ENCODE measurements at places on chromosomes 13 and 19.

- DNase-seq: no peak
Observed at GRCh38 chr13:51764184-51765141, 39.5 kb downstream of the DHRS12 start.

GRCh38 chr13:28819046-28819730 lies 951 bp upstream of the MTUS2 start:
- no peak for DNase-seq

DNA sequence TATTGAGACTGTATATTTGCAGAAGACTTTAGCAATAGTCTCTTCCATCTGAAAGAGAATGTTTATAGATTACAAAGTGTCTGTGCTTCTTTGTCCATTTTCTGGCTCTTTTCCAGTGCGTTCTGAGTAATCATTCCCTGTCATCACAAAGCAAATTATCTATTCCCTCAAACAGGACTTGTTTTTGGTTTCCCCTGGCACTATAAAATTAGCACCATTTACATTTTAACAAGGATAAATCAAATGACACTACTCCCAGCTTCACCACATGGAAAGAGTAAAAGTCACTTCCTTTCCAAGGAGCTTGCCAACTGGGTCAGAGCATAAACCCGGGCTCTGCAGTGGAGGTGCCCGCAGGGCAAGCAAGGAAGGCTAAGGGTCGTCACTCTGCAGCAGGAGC lies 88.1 kb downstream of the SHISA2 start:
- no peak for DNase-seq

- no peak for DNase-seq
Observed at GRCh38 chr19:7841751-7842660, 12.0 kb downstream of the EVI5L start.

- no peak for DNase-seq
Observed at GRCh38 chr13:48728226-48728625, 74.5 kb downstream of the CYSLTR2 start.

DNA sequence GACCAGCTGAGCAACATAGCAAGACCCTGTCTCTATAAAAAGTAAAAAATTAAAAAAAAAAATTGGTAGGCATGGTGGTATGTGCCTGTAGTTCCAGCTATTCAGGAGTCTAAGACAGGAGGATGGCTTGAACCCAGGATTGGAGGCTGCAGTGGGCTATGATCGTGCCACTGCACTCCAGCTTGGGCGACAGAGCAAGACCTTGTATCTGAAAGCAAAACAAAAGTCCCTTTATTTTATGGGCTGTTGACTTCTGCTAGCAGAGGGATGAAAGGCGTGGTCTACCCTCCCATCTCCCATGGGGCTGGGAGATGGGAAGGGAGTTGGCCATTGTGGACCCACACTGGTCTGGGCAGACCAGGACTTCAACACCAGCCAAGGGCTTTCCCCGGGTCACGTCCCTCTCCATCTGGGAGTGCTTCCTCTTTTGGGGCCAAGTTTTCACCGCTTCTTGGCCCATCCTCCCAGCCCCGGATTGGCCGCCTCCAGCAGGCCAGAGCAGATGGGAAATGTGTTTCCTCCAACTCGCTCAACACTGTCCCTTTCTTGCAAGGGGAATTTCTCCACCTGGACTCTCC lies 2.2 kb upstream of the TNFSF9 start:
- no peak for DNase-seq

DNA sequence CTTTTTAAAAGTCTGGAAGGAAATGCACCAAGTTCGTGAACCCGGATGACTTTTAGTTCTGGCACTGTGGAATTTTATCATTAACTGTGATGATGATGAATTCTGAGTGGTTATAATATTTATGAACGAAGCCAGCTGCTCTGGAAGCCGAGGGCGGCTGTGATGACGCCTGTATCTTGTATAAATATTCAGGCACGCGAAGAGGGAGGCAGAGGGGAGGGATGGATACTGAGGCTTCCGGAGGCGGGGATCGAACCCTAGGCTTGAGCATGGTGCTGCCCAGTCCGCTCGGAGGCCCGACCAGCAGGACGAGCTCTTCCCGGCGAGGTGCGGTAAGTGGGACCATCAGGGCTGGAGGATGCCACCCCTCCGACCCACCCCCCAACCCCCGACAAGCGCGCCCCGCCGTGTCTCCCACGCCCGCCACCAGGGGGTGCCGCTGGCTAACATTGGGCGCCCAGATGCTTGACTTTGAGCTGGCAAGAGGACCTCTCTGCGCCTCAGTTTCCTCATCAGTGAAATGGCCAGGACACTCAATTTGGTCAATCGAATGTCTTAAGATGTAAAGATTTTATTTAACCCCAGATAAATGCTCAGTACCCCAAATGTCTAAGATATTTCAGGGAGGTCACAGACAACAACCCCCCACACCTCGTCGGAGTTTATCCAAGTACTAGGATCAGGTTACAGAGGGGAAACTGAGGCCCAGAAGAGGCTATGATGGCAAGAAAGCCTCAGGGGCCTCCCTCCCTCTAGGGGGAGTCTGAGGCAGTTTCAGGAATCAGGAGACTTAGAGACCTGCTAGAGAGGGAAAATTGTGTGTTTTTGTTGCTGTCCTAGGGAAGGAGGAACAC lies 4.5 kb upstream of the RAB3A start:
- no peak for DNase-seq

- no peak for DNase-seq
Observed at GRCh38 chr13:35557475-35557874, 81.0 kb upstream of the MAB21L1 start.

DNA sequence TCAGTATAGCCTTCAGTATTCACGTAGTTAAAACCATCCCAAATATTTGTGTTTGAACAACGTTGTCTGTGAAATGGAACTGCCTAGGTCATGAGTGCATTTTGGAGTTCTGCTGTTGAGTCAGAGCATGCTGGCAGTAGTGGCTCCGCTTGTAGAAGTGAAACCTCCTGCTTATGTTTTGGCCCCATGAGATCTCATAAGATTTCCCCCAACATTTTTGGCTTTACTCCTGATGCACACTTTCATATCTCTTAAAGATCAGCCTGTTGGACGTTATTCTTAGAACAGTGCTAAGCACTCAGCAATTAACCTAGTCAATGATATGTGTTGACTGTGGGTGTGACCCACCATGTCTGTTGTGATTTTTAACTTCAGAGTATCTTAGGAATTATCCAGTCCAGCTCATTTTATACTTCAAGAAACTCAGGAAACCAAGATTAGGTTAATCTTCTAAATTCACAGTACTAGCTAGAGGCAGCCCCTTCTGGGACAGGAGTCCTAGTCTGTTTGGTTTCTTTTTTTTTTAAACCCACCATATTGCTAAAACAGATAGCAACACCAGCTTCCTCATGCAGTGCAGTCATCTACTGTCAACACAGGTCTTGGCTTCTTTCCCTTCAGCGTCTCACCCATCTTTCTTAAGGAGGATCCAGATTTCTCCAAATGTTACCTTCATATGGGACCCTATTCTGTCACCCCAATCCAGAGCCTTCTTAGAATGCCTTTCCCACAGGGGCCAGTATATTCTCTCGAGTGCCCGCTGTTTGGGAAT lies 26.2 kb downstream of the RAP2A start:
- DNase-seq: no peak

DNA sequence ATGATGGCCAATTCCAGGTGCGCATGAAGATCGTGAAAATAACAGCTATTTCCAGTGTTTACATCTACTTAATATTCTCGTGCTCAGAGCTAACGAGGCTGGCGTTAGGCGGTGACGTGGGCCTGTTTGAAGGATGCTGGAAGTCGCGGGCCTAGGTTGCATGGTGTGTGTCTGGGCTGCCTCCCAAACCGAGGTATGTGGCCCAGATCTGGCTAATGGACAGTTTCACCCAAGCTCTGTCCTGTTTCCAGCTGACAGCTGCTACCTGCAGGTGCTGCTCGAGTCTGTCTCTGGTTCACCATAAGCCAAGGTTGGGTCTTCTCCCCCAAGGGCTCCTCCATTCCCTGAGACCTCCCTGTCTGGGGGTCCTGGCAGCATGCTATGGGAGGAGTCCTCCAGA lies 40.5 kb upstream of the KCTD15 start:
- no peak for DNase-seq

- no peak for DNase-seq
Observed at GRCh38 chr19:16048583-16048982, 27.7 kb upstream of the TPM4 start.

DNA sequence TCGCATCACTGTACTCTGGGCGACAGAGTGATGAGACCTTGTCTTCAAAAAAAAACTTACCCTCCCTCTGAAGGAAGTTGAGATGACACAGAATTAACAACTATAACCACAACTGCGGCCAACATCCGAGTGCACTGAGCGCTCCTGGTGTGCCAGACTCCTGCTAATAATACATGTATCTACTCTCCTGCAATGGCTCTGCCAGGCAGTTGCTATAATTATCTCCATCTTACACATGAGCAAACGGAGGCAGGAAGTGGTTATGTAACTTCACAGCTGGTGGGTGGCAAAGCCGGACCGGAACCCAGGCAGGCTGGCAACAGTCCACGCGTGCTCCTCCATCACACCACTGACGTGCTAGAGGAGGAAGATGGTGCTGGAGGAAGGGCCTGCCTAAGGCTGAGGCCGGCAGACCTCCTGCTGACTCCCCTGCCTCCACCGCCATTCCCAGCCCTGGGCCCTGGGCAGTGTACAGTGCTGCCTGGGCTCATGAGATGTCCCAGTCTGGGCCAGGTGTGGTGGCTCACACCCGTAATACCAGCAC lies 12.6 kb downstream of the XRCC1 start:
- peak; percentile 23 for DNase-seq

GRCh38 chr19:48501494-48502349 lies 9.9 kb downstream of the LMTK3 start:
- DNase-seq: peak; percentile 47

DNA sequence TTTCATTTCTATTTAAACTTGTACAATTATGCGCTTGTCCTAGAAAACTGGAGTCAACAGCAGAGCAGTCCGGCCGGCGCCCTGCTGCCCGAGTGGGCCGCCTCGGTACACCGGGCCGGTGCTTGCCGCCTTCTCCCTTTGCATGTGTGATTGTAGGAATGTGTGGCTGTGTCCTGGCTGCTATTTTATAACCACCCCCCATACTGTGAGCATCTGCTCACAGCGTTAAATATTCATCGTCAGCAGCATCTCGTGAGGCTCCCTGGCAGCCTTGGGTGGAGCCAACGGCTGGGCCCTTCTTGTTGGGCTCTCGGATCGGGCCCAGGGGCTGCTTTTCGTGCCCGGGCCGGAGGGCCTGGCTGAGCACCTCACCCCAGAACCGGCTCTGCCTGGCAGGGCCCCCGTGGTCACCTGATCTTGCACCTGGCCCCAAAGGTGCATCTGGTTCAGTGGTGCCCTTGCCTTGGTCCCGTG lies 10.6 kb downstream of the PIAS4 start:
- no peak for DNase-seq

DNA sequence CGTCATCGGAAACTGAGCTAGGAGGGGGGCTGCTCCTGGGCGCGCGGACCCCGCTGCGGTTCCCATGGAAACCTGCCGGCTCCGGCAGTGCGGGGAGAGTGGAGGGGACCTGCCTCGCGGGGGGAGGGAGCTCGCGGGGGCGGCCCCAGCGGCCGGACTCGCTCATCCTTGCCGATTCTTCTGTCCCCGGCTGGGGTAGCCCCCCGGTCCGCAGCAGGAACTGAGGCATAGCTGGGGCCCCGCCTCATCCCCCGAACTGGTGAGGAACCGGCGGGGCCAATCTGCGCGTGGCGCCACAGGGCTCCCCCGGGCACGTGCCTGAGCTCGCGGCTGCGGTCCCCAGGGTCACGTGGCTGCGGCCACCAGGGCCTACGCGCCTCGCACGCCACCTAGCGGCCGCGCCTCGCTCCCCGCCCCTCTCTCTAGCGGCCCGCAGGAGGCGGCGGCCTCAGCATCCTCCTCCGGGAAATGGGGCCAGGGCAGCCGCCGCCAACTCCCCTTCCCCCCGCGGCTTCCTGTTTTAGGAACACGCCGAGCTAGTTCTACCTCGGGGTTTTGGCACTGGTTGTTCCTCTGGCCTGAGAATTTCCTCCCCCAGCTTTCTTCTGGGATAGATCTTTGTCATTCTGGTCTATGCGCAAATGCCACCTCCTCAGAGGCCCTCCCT lies 1.7 kb upstream of the ELAVL3 start:
- DNase-seq: peak; percentile 57

DNA sequence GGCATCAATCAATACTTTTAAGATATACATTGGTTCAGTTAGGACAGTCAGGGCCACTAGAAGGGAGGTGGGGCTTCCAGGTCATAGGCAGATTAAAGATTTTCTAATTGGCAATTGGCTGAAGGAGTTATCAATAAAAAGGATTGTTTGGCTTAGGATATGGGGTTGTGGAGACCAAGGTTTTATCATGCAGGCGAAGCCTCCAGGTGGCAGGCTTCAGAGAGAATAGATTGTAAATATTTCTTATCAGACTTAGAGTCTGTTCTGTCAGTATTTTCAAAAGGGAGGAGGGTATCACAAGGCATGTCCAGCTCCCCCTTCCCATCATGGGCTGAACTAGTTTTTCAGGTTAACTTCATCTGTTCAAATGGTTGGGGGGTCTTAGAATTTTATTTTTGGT lies 77.4 kb upstream of the FARP1 start:
- no peak for DNase-seq

- no peak for DNase-seq
Observed at GRCh38 chr13:73672492-73672891, 461.7 kb downstream of the KLF12 start.

DNA sequence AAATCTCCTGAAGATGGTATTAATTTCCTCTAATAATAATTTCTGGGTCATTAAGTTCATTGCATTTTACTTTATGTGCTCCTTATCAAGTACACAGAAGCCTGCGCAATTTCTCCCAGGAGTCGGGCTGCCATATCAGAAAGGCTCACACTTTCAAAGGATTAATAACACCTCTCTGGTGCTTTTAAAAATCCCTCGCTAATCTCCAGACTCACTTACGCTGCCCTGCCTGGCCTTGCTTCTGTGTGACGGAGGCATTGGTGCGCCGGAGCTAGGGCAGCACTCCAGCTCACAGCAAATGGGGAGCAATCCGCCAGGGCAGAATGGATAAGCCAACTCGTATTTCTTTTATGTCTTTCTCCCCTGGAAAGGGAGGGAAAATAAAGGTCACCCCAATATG lies 300.8 kb downstream of the EFNB2 start:
- no peak for DNase-seq

GRCh38 chr19:48798937-48799336 lies 11.9 kb downstream of the BCAT2 start:
- no peak for DNase-seq

Data from stimulated activated CD4-positive, alpha-beta T cell treated with anti-CD3 and anti-CD28 coated beads, TNF-alpha, amount 100 ng/mL, for 1 hour (primary cell).